ENCODE measurements at places on chromosomes 7 and 10.

GRCh38 chr7:54785261-54785660 is 26.2 kb upstream of the SEC61G start:
- DNase-seq: no peak

- no peak for DNase-seq
Observed at GRCh38 chr10:104665174-104665573, 24.1 kb downstream of the SORCS3 start.

DNA sequence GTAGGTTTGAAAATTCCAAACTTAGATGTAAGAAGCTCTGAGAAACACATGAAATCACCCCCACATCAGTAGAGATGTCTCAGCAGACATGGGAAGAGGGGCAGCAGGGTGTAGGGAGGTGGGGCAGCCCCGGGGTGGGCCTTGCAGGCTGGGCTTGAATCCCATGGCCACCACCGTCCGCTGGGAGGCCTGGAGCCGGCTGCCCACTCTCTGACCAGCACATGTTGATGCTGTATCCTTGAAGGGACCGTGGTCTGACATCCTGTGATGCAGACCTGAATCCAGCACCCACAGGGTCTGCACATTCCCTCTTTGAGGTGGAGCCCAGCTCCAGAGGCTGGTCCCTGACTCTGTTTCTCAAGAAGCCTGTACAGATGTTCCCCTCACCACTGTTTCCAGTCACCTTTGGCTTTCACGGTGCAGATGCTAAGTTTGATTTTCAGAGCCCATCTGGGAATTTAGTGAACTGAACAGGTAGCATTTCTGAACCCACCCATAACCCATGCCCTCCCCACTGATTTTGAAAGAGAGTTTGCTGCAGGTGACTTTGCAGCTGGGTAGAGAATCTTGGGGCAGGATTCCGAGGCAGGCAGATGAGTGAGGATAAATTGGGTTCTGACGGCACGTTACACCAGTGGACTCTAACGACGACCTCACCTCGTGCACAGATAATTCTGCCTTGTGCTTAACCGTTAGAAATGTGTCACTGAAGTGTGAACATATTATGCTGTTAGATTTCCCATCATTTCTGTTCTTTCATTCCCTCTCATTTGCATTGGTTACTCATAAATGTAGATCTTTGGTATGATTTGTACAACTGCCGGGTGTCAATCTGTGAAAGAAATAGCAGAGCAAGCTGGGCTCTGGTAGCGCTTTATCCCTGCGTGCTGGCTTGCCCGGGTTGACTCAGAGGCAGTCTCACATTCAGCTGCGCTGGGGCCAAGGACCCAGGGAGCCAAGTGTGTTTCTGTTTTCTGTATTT is 45.7 kb downstream of the IKZF1 start:
- no peak for DNase-seq

DNA sequence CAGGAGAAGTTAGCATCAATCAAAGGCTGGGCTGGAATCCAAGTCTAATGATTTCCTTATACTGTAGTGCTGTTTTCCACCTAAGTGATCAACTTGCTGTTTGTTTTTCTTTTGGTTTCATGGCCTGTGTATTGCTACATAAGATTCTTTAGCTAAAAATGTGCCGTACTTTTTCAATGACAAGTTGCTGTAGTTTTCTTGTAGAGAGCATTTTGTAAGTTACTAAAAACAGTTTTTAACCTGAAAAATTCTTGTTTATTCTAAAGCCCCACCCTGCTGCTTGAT is 1.3 kb downstream of the HELLS start:
- peak; percentile 14 for DNase-seq

DNA sequence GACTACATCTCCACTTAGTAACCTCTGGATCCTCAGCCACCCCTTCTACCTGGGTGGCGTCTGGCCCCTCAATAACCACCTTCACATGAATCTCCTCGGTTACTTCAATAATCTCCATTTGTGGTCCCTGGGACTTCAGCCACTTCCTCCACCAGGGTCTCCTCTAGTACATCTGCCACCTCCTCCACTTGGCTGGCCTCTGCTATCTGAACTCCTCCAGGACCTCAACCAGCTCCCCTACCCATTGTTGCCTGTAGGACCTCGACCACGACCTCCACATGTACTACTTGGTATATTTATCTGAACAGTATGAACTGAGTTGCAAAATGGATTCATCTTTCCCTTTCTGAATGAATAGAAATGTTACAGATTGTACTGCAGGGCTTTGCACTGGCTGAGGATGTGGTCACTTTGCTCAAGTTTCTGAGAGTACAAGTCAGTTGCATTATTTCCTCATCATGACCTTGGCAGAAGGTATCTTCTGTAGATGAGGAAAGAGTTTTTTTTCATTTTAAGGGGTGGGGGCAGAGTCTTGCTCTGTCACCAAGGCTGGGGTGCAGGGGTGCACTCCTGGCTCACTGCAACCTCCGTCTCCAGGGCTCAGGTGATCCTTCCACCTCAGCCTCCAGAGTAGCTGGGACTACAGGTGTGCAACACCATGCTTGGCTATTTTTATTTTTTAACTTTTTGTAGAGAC is 36.0 kb downstream of the MAT1A start:
- no peak for DNase-seq

DNA sequence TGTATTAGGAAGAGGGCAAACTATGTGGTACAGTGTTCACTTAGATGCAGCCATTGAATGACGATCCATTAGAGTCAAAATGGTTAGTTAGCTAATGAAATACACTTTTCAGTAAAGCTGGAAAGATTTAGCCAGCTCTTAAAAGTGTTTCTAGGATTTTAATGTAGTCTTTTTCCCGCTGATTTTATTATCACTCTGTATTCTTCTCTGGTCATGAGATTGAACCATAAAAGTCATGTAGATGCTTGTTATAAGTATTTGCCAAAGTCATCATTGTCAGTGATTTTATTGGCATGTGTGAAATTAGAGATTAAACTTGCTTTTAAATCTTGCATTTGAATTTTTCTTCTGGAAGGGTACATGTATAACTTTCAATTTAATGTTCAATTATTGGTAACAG is 93.8 kb downstream of the ADK start:
- DNase-seq: no peak

- DNase-seq: no peak
Observed at GRCh38 chr10:51602326-51602725, 97.1 kb downstream of the CSTF2T start.

GRCh38 chr10:59885430-59886134 is 20.8 kb downstream of the CCDC6 start:
- no peak for DNase-seq

DNA sequence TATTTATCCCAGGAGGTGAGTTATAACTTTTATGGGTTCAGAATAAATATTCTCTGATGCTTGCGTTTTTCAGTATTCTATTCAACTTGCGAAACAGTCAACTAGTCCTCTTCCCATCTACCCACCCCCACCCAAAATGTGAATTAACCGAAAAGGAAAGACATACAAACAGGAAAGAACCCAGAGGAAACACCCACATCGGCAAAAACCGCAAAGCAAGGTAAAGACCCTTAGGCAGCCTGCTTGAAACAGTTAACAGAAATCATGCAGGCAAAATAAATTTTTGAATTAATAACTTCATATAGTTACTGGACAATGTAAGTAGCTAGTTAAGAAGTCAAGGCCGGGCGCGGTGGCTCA is 5.4 kb downstream of the ZC3HAV1 start:
- no peak for DNase-seq

- DNase-seq: peak; percentile 86
Observed at GRCh38 chr7:107564553-107565298, 955 bp downstream of the DUS4L start.

DNA sequence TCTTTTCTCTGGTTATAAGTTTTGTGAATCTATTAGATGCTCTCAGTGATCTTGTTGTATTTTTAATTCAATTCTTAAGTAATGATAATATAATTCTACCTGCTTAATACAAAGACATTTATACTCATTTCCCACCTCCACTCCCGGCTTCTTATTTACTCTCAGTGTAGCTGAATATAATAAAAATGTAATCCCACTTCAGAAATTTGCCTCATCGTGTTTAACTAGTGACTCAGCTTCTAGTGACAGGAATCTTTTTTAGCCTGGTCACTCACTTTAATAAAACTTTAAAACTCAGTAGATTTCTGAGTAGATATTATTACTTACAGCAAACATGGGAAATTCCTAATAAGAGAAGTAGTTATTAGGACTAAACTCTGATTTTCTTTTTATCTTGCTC is 1506.2 kb upstream of the LRRTM3 start:
- no peak for DNase-seq

- DNase-seq: no peak
Observed at GRCh38 chr10:6232846-6233724, 30.4 kb downstream of the PFKFB3 start.

DNA sequence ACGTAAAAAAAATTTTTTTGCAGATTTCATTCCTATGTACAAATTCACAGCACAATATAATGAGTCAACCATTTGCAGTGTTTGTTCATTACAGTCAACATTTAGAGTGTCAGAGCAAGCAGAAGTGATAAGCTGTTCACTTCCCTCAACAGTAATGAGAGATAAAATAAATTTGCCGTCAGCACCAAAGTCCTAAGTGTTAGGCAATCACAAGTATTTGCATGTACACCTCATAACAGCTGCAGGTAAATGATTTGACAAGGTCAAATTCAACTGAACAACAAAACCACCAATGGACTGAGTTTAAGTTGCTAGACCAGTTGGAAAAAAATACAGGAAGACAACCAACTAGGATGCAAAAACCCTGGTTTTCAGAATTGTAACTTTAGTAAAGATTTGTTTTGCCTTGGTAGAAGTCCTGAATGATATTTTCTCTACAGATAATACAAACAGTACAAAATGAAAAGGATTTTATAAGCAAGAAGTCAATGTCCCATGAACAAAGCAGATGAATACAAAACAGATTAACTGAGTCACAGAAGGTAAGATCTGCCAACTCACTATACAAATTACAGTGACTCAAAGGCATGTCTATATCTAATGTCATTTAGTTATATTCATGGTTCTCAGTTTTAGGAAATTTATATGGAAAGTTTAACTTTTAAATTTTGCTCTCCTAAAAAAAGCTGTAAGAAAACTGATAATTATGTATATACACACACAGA is 10.4 kb downstream of the RAPGEF5 start:
- no peak for DNase-seq

DNA sequence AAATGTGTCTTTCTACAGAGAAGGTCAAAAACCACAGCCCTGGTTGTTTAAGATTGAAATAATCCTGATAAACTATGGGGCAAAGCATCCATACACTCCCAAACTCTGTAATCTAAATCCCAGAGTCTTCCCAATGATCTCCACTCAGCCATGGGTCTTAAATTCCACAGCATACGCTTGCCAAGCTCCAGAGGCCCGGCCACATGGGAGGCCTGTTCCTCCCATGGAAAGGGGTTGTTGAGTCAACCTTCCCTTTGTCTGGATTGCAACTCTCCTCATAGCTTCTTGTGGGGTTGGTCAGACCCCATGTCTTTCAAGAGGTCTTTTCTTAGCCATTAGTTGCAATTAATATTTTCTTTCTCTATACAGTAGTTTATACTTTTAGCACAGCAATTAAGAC is 718 bp upstream of the STEAP4 start:
- DNase-seq: no peak

DNA sequence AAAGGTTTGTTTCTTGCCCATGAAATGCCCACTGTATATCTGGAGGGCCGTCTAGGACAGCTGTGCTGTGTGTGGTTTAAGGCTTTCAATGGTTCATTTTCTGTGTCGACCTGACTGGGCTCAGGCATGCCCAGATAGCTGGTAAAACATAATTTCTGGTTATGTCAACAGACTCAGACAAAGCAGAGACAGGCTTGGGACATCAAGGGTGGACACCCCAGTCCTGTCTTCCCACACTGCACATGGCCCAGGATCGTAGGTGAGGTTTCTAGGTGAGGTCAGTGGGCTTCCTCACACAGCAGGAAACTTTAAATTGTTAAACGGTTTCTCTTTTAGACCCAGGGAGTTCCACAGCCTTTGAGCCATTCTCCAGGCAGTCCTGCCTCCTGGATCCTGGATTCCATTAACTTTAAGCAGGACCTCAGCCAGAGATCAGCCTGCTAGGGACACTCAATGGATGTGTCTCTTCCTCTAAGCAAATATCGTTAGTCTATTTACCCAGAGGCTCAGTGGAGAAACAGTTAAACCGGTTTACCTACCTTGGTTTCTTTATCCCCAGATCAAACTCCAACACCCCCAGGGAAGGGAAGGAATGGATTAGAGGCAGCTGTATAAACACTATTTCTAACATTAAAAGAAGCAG is 66.4 kb downstream of the ST8SIA6 start:
- DNase-seq: peak; percentile 31

DNA sequence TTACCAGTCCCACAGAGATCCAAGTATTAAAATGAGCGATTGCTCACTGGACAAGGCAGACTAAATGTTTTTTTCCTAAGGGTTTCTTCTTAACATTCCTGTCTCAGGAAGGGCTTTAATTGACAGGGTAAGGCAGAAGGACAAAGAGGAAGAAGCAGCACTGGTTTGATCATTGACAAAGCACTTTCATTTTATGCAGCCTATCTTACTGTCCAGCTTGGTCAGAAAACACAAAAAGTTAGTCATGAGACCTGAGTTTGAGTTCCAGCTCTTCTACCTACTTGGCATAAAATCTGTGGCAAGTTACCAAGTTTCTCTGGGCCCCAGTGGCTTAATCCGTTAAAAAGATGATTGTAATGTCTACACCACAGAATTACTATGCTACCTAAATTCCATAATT is 458.5 kb downstream of the GFRA1 start:
- DNase-seq: no peak

DNA sequence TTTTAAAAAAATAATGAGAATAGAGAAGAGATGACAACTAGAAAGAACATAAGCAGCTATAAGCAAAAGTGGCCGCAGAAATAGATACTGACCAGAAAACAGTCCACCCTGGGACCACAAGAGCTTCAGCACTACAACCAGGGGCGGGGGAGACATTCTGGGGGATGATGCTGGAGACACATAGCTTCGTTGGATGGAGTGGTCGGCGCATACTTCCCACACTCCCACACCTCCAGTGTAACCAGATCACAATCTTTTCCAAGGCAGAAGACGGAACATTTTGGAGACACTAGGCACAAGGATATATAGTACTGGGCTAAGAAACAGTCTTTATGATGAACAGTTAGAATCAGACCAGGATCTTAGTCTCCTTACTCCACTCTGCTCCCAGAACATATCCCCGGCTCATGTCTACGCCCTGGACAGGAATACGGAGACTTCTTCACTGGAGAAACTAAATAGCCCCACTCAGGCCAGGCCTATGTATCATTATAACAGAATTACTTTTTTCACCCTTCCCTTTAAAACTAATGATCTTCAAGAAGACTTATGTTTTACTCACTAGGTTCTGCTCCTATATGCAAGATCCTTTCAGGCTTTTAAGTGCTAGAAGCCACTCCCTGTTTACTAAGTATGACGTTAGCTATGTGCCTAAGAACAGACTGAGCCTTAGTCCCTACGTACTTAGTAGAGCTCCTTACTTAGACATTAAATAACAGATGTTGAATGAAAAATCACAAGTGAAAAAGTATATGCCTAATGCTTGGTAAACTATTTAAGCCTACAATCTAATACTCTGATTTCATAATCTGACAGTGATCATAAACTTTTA is 169.6 kb downstream of the SRPK2 start:
- peak; percentile 21 for DNase-seq

- no peak for DNase-seq
Observed at GRCh38 chr7:142523821-142524460, 225.3 kb upstream of the PRSS1 start.

GRCh38 chr7:94658826-94659225 is 2.9 kb upstream of the SGCE start:
- DNase-seq: no peak
